Activated T-cell treated with anti-CD3 and anti-CD28 coated beads for 48 hours (primary cell): ENCODE measurements at places on chromosomes 5 and 9.

DNA sequence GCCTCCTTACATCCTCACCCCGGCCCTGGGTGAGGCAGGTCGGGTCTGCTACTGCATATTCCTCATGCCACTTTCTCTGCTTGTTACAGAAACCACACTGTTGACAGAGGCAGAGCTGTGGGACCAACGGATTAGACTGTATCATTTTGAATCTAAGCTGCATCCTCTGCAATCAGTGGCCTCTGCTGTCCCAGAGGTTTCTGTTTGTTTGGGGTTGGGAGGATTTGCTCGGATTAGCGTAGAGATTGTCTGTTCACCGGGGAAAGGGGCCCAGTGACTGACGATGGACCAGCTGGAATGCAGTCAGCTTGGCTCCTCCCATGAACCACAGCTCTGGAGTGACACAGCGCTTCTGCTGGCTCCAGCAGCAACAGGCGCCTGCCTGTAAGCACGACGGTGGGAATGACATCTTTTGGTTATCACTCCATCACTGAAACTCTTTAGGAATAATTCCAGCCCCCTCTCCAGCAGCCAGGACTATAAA, 37.3 kb upstream of the ADRA1B start:
- DNase-seq, result no peak

- DNase-seq, result no peak
These were observed 150.0 kb downstream of the COL23A1 start for GRCh38 chr5:178440181-178440580.

- DNase-seq, result no peak
These were observed 90.1 kb downstream of the ZFAND5 start for GRCh38 chr9:72274916-72275315.

DNA sequence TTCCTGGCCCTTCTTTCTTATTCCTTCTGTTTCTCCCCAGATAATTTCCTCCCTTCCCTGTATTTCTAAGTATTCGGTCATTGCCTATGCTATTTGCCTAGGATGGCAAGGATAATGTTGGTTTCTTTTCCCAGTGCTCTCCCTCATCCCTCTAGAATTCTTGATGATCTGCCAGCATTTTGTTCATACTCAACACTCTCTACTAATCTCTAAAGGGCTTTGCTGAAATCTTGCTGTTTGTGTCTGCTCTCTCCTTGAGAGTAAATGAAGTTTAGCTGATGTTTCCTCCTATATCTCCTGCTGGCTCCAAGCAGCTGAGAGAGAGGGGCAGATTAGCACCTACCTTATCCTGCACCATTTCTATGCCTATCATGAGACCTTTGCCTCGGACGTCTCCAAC, 38.1 kb downstream of the AGXT2 start:
- DNase-seq, result no peak

- DNase-seq, result no peak
These were observed 295.5 kb downstream of the PRR16 start for GRCh38 chr5:120759587-120759986.
